Caki2 (cell line): ENCODE measurements at places on chromosomes 11 and 22.

- peak; percentile 4 for DNase-seq
These were observed 27.4 kb downstream of the ZNF214 start for GRCh38 chr11:6992457-6993417.

- no peak for DNase-seq
These were observed 11.6 kb upstream of the GNAZ start for GRCh38 chr22:23058481-23059283.

DNA sequence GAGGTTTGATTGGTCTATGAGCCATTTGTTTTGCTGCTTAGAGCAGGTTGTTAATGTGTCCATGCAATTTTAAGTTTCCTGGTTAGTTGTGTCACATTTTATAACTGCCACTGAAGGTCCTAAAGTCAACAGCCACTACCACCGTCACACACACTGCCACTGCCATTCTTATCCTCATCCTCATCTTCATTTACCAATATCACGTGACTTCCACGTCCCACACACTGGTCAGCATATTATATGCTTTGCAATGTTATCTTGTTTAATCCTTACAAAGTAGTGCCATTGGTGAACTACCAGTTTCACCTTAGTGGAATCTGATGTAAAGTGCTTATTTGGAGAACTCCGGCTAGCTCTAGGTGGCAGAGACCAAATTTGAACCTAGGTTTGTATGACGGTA lies 9.7 kb downstream of the MMP26 start:
- DNase-seq, result no peak

DNA sequence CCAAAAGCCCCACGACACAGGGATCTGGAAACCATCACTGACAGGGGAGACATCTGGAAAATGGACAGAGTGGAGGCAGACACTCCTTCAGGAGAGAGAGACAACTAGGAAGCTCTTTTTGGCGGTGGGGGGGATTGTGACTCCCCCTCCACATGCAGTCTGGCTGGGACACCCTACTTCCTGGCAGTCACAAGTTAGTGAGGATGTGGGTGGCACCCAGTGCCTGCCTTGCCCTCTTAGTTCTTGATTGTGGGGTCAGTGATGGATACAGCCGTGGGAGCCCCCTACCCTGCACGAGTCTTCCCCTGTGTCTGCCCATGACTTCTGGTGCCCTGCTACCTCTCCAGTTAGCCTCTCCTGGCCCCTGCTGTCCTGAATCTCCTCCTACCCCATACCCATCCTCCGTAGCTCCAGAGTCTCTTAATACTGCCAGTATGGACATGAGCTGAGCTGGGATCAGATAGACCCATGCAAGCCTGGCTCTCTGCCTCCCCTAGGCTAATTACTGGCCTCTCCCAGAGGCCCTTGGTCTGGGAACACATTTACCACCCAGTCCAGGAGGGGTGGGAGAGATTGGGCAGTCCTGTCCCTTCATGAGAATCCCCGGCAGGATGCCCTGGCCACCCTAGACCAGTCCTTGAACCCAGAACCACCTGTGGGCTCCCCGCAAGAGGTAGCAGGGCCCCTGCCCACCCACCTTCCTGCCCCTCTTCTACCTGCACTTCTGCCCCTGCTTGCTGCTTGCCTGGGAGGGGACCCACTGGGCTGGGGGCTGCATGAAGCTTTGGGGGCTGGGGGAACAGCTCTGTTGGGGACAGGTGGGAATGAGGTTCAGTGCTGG lies 22.8 kb downstream of the RHBDD3 start:
- DNase-seq, result no peak

- no peak for DNase-seq
These were observed 56.6 kb downstream of the MYEOV start for GRCh38 chr11:69350596-69350995.

- DNase-seq, result no peak
These were observed 1281.0 kb downstream of the LRRC4C start for GRCh38 chr11:40178470-40178869.

DNA sequence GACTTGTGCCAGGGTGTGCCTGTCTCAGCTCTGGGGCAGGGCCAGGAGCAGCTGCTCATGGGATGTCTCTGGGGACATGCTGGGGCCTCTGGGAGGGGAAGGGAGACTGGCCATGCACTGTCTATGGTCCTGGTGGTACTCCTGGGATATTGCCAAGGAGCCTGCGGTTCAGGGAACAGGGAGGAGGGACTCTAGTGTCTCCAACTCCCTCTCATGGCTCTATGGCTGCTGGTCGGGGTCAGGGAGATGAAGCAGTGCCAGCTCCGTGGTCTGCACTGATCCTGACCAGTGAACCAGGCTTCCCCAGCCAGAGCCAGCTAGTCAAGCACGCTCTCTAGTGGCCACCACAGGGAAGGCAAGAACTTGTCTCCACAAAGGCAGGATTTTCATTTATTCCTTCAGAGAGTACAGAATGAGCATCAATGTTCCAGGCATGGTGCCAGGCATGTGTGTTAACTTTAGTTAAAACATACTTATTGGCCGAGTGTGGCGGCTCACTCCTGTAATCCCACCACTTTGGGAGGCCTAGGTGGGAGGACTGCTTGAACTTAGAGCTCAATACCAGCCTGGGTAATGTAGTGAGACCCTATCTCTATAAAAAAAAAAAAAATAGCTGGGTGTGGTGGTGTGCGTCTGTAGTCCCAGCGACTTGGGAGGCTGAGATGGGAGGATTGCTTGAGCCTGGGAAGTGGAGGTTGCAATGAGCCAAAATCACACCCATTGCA lies 2.5 kb upstream of the BEST1 start:
- peak; percentile 70 for DNase-seq

- DNase-seq, result peak; percentile 55
These were observed 6.8 kb upstream of the TPBGL start for GRCh38 chr11:75233754-75234172.

DNA sequence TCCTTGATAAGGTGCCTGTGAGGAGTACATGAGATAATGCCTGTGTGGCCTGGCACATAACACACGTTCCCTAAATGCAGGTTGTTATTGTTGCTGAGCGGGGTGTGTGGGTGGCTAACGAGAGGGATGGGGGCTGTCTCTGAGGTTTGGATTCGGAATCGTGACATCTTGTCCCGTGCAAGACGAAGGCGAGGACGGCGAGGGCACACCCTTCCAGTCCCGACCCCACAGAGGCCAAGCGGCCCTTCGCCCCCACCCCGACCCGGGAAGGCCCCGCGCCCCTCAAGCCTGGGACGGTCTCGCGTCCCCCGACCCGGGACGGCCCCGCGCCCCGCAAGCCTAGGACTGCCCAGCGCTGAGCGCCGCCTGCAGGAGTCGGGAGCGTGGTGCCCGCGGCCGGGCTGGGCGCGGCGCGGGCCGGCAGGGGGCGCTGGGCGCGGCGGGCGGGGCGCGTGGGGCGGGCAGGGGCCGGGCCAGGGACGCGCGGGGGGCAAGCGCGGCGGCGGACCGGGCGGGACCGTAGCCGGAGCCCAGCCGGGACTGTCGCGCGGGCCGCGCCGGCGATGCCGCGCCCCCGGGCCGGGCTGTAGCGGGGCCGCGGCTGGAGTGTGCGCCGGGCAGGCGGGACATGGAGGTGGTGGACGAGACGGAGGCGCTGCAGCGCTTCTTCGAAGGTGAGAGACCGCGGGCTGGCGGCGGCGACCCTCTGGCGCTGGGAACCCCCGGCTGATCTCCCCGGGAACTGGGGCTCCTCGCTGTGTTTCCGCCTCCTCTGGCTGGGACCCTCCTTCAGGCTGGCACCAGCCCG lies at the start of gene MYRF:
Gene MYRF (plus strand): TSS at position 520 of the 808 bp plus-strand sequence. CDS start 109 bp downstream, at position 629.
- DNase-seq, result no peak

DNA sequence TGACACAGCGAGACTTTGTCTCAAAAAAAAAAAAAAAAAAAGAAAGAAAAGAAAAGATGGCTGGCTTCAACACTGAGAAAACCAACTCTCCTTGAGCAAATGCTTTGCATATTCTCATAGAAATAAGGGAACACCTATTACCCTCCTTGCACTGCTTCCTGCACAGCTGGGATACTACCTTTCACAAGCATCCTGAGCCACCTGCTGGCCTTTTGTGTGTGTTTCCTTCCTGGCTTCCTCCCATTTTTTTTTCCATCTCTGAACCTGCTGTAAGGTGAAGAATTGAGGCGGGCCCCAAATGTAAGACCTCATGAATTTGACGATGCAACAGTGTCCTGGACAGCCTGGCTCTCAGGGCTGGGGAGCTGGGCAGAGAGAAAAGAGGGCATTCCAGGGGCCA lies 1.9 kb upstream of the RFPL3 start:
- peak; percentile 28 for DNase-seq

DNA sequence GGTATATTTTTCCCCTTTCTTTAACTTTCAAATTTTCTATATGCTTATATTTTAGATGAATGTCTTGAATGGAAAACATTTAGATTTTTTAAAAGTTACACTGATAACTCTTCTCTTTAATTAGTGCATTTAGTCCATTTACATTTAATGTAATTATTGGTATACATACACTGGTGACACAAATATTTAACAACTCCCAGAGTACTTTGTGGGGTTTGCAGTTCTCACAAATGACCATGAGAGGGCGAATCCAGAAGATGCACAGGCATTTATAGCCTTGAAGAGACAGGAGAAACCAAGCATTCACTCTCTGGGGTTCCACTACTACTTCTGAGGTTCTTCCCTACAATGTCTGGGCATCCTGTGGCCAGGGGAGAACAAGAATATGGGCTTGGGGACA lies 125.1 kb downstream of the TIMP3 start:
- DNase-seq, result peak; percentile 8

- DNase-seq, result no peak
These were observed 63.6 kb downstream of the NFAM1 start for GRCh38 chr22:42368379-42369249.

DNA sequence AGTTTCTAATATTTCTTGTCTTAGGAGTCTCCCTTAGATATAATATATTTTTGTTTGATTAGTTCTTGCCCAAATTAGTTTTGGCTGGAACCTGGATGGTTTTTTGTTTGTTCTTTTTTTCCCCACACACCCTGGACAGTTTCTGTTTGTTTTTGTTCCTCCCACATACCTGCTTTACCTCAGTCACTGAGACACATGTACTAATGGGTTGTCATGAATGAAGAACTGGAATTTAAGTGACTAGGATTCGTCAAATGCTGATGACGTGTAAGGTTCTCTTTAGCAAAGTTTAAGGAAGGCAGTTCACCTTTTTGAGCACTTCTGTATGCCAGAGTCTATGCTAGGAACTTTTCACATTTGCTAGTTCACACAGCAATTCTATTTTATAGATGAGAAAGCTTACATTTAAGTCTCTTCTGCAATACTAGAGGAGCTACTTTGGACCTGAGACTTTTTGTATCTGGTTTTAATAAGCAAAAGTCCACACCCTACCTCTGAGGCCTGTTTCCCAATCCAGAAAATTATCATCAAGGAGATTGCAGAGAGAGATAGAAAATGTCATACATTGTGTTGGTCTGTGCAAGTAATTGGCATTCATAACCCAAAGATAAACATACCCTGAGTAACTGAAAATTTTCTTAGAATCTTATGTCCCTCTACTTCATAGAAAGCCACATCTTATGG lies 86.7 kb upstream of the RAB1B start:
- DNase-seq, result no peak

- DNase-seq, result no peak
These were observed 164.6 kb downstream of the FEZ1 start for GRCh38 chr11:125331357-125332035.

DNA sequence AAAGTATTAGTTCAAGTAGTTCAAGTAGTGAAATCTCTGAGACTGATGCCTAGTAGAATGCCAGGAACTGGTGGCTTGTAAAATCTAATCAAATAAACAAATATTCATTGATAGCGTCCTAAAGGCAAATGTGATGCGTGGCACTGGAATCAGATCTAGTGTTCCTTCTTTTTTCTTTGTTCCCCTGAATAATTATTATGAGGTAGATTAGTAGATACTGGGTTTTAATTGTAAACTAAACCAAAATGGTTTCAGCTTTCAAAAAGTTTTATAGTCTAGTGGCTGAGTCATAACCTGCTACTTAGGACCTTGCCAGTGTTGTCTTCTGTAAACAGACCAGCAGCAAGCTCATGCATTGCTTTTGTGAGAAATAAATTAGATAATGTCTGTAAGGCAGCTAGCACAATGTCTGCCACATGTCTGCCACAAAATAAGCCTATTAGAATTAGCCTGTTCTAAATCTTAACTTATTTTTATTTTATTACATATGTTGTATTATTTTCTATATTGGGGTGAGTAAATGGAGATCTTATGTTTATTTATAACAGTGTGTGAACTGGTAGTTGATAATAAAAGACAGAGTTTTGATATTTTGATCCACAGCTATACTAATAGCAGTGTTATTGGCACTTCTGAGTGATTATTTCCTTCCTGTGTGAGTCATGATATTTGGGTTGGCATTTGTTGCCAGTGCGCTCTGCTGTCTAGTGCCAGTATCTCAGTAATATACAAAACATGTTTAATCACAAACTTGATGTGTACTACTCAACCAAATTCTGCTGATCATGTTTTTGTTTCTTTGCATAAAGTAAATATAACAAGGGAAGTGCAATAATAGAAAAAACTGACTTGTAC lies 135.7 kb downstream of the TMEM135 start:
- peak; percentile 31 for DNase-seq

GRCh38 chr11:16136792-16137390 lies 219.5 kb downstream of the SOX6 start:
- DNase-seq, result no peak

GRCh38 chr11:66719111-66719872 lies 9.7 kb downstream of the SPTBN2 start:
- DNase-seq, result no peak

DNA sequence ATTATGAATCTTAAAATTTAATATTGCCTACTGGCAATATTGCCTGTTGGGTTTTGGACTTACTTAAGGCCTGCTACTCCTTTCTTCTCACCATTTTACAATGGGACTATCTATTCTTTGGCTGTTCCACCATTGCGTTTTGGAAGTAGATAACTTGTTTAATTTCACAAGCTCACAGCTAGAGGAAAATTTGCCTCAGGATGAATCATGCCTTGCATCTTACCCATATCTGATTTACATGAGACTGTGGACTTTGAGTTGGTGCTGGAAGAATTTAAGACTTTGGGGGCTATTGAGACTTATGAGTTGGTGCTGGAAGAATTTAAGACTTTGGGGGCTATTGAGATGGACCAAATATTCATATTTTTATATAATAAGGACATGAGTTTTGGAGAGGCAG lies 662.6 kb downstream of the METTL15 start:
- no peak for DNase-seq

DNA sequence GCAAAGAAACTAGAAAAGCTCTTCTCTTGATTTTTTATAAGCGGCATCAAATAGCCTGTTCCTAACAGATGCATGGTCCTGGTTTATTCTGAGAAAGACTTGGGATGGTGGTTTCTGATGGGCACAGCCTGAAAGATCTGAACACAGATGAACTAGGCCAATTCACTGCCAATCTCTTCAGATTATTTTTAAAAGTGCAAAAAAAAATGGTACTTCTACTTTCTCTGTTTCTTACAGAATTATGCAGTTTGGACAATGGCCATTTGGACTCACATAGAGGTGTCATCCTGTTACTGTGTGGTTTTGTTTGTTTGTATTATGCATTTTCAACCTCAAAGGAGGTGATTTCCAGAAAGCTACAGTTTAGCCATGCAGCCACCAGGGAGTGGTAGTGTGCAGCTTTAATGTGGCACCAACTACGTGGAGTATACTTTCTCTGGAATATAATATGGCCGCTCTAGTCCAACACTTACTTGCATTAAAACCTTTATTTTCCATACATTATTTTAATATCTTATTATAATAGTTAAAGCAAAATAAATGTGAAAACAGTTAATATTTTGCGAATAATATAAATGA lies 469.8 kb upstream of the KIRREL3 start:
- no peak for DNase-seq

GRCh38 chr11:36588099-36588498 lies 6.2 kb upstream of the IFTAP start:
- no peak for DNase-seq
